Fibroblast of the aortic adventitia (primary cell): ENCODE measurements at places on chromosomes 11 and 22.
A peak's percentile ranks its signal among the peaks of the same experiment; 100 is the strongest.

DNA sequence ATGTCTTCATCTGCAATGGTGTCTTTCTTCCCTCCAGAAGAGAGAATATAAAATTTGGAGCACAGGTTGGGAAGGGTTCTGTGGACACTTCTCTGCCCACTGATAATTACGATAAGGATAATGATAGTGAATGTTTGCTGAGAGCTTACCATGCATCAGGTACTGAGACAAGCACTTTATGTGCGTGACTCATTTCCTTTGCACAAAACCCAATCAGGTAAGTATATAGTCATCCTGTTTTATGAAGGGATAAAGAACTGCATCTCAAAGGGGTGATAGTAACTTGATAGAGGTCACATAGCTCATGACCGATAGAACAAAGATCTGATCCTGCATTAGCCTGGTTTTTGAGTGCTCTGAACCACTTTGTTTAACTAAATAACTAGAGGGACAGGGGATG lies 9.4 kb downstream of the DRD2 start:
- DNase-seq: no peak

GRCh38 chr11:104086621-104087020 lies 50.2 kb downstream of the DDI1 start:
- no peak for DNase-seq

- no peak for DNase-seq
These were observed 93.2 kb downstream of the CACNA1I start for GRCh38 chr22:39663751-39664150.

DNA sequence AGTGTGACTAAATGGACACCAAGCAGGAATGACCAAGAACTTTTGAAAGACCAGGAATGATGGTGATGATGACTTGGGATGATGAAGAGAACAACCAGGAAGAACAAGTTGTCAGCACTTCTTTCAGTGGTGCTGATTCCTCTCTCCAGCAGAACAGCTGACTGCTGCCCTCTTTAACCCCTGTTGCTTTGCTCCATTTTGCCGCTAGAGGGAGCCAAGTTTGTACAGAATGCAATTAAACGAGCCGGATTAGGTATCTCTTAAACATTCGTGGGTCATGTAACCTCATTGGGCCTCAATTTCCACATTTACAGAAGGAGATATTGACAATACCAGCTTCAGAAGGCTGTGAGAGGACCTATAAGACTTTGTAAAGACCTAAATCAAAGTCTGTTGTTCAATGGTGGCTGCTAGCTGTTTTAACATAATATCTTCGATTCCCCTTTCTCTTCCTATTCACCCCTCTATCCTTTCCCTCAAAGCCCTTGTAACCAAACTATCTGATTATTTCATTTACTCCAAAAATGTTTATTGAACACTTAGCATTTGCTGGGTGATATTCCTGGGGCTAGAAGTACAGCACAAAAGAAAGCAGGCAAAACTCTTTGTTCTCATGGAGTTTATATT lies 1.9 kb downstream of the OR4S1 start:
- DNase-seq: peak; percentile 56

DNA sequence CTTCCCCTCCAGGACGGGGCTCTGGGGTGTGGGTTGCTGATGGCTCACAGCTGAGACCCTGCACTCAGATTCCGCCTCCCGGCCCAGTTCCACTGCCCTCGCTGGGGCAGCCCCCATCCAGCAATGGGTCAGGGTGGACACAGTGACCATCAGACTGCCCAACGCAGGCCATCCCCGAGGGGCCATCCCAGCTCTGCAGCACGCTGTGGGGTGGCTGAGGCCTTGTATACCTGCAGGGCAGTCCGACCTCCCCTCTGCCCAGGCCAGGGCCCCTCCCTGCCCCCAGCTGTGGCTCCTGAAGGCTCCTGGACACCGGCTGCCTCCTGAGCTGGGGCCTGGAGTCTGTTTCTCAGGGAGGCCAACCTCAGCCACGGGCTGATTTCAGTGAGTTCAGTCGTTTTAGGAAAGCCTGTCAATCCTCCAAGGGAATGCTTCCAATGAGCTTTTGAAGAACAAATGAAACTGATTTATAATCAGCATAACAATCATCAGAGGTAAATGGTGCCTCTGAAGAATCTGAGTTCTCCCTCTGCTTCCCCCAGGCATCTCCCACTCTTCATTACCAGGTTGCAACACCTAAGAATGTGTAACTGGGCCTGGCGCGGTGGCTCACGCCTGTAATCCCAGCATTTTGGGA lies 95.1 kb downstream of the CELSR1 start:
- no peak for DNase-seq

- DNase-seq: peak; percentile 83
These were observed 7.5 kb downstream of the CRYBB1 start for GRCh38 chr22:26610072-26610958.

DNA sequence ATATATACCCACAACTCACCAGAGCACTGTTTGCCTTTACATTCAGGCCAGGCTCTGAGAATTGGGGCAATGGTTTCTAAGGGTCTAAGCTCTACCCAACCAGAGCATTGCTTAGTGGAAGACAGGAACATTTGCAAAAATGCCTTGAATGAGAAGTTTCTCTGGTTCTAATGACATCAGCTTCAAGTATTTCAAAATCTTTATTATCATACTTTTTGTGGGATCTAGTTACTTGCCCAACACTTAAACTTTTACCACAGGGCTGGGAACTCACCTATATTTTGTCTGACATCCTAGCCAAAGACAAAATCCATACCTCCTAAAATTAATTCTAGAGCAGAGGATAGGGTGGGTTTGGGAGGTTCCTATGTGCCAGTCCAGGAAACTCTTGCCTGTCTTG lies 51.5 kb downstream of the INSC start:
- DNase-seq: peak; percentile 16

DNA sequence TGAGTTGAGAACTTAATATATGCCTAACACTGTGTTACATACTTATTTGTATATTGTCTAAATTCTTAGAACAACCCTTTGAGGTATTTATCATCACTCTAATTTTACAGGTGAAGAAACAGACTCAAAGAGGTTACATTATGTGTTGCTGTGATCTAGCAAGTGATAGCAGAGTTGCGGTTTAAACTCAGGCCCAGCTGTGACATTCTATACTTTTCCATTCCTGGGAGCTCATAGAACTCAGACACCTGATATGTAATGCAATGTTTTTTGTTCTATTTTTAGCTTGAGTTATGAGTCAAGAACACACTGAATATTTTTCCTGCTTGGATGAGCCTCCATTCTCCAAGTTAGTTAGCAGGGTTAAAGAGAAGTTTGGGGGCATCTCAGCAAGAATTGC lies 449.7 kb upstream of the DDI1 start:
- peak; percentile 21 for DNase-seq

GRCh38 chr11:62504158-62504973 lies 42.2 kb downstream of the AHNAK start:
- no peak for DNase-seq

DNA sequence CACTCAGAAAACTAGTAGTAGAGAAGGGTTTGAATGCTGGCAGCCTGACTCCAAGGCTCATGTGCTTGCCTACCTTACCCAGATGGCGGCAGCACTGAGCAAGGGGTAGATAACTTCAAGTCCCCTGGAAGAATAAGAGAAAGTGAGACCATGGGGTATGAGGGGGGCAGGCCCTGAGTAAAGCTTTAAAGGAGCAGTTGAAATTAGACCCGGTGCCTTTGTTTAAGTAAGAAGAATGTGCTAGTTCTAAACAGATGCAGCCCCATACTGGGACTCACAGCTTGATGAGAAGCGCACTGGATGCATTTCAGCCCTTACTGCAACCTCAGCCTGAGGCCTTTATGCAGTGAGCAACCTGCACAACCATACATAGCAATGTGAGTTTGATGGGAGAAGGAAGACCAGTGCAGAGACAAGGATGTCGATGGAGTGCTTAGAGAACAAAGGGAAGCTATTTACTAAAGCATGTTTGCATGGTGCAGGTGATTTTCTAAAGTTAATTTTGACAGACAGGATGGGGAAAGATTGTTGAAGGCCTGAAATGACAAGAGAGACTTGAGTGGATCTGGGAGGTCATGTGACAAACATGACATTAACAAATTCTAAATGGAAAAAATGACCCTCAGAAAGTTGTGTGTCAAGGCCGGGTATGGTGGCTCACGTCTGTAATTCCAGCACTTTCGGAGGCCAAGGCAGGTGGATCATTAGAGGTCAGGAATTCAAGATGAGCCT lies 27.1 kb upstream of the TMA7B start:
- DNase-seq: peak; percentile 7

DNA sequence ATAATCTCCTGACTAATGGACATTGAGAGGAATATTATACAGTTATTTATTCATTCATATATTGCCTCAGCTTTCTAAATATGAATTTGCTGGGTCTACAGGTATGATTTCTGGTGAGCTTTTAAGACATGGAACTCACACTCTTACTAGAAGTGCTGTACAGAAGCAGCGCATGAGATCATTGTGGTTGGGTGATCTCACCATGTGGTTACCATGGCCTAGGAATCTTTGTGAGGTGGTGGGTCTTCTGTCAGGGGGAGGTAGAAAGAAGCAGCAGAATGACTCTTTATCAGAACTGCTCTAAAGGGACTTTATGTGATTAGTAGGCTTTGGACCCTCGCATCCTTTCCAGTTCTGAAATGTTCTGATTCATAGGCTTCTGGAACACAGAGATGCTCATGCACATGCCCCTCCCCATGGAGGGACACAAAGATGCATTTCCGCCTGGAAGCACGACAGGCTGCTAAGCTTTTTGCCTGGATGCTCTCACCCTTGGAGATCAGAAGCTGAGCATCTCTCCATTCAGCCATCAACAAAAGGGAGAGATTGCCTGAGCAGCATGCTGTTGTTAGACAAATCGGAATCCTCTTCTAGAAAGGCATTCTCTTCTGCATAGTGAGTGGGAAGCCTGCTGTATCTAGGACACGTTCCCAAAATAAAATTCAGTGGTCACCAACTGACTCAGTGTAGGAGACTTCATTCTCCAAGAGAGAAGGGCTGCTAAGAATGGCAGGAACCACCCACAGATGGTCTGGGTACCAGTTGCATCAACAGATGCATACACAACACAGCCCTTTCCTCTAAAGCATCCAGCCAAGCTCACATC lies 51.3 kb downstream of the KIRREL3 start:
- no peak for DNase-seq

DNA sequence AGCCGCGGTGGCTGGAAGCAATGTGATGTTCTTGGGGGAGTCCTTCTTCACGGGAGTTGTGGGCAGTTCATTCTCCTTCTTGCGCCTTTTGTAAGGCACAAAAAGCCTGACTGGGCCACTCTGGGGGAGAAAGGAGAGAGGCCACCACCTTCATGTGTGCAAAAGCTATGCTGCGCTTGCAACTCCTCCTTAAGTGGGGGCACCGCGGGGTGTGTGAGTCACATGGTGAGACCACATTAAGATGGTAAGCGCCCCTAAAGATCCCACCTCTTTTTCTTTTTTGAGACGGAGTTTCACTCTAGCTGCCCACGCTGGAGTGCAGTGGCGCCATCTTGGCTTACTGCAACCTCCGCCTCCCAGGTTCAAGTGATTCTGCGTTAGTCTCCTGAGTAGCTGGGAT lies 14.1 kb downstream of the DEAF1 start:
- no peak for DNase-seq

DNA sequence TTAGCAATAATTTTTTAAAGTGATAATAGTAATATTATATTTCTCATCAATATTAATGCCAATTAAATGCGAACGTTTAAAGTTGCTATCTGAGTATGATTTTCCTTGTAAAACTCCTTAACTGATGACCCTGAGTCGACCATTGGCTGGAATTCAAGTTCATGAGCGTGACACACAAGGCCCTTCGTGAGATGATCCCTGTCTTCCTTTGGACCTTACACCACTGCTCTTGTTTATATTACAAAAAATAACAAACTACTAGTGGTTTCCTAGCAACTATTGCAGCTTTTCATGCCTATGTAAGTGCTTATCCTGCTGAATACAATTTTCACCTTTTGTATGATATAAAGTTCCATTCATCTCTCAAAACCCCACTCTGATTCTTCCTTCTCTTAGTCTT lies 752.9 kb downstream of the CNTN5 start:
- DNase-seq: no peak

DNA sequence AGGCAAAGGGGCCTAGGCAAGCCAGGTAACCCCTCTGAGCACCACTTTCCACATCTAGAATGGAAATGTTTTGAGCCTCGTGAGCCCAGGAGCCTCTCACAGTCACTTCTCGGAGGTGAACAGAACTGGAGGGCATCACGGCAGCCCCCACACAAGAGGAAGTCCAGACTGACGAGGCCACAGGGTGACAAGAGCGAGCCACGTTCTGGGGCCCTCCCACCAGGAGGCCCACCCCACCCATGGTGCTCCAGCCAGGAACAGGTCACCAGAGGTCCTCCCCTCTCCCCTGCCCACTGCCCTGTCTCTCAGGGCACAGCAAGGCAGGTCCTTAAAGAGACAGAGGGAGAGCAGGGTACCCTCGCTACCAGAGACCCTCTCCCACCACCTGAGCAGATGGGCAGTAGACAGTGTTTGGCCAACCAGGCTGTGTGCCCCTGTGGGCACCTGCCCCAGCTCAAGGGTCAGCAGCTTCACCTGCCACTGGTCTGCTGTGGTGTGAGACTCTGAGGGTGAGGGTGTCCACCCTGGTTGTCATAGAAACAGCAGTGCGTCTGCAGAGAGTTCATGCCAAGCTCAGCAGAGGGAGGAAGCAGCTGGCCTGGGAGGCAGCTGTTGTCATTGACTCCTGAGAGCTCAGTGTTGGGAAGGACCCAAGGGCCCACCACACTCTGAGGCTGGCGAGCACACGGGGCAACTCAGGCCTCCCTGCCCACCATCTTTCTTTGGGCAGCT lies 31.4 kb downstream of the RSPH14 start:
- DNase-seq: no peak

GRCh38 chr11:23542189-23542588 lies 681.9 kb upstream of the CCDC179 start:
- DNase-seq: no peak

DNA sequence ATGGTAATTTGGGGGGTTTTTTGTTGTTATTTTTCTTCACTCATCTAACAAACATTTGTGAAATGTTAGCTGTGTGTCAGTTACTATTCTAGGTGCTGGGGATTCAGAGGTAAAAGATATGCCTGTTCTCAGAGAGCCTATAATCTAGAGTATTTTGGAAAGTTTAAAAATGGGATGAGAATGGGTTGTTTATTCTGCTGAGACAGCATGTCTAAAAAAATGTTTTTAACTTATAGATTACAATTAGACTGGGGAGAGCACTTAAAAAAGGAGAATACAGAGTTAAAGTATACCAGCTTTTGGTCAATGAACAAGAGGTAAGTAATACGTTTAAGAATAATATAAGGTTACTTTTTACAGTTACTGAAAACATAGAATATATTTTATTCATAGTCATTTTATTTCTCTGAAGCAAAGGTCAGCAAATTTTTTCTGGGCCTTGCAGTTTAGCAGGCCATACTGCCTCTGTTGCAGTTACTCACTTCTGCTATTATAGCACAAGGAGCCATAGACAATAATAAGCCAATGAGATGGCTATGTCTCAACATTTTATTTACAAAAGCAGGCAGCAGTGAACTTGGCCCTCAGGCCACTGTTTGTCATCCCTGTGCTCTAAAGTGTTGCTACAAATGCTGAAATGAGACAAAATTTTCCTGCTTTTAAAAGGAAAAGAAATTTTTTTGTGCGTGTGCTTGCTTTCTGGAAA lies 60.0 kb downstream of the DKK3 start:
- DNase-seq: no peak
